ENCODE measurements at places on chromosomes 7 and 10.

DNA sequence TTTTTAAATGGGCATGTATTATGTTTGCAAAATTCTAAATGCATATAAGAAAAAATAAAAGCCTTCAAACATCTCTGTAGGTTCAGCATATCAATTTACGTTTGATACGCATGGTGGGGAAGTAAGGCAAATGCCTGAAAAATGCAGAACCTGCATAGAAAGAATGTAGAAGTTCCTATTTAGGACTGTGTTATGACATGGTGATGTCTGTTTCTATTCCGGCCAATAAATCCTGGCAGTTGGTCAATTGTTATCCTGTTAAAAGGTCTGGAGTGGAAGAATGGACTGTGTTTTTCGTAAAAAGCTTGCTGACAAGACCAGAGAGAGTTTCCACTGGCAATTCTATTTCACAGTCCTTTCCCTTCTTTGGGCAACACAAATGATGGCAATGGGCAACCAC is 49.6 kb upstream of the CAV2 start:
- no peak for DNase-seq

DNA sequence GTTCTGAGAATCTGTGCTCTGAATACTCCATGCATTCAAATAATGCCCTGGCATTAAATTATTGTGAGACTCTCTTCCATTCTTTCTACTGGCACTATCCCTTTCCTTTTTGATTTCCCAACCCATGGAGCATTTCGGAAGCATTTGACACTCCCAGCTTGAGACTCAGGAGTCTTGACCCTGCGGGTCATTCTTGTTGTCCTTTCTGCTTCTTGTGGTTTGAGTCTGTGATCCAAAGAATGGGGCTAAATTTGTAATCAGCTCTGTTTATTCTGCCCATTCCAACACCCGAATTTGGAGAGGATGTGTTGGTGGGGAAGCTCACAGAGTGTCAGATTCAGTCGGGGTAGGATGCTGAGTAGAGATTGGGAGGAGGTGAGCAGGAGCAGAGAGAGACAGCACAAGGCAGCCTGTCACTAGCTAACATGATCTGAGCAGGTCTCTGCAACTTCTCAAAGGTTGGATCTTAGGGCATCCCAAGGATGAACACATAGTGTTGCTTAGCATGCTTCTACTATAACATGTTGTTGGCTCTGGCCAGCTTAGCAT is 80.4 kb upstream of the BMPER start:
- DNase-seq, result no peak

GRCh38 chr7:72152161-72153131 is 259.7 kb downstream of the CALN1 start:
- no peak for DNase-seq

DNA sequence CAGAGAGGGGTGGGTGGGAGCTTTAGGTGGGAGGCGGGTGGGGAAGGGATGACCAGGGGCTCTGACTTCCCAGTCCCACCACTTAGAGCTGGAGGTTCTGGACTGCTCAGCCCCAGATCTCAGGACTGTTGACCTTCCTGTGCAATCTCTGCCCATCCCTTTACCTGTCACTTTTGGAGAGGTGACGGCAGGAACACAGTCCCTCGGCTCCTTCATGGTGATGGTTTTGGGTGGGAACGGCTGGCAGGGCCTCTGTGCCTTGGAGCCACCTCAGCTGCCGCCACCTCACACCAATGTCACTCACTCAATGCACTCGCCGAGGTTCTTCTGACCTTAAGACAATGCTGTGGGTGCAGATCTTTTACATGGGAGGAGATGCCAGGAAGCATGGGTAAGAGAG is 49.0 kb downstream of the TMEM270 start:
- no peak for DNase-seq

DNA sequence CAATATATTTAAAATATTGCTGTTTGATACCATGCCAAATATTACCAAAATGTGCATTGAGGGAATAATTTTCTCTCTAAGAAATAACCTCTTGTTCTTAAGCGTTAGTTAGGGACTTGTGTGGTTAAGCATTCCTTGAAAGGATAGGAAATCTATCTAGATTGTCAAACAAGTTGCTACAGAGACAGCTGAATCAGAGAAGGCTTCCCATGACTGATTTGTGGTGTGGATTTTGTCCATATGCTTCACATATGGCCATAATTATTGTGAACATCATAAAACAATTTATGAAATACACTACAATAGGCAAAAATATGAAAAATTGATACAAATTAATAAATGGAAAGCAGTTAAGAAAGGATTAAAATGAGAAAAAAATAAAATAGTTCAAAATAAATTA is 96.3 kb downstream of the GNAT3 start:
- no peak for DNase-seq

GRCh38 chr7:159139639-159140038 is 5.0 kb downstream of the VIPR2 start:
- no peak for DNase-seq

DNA sequence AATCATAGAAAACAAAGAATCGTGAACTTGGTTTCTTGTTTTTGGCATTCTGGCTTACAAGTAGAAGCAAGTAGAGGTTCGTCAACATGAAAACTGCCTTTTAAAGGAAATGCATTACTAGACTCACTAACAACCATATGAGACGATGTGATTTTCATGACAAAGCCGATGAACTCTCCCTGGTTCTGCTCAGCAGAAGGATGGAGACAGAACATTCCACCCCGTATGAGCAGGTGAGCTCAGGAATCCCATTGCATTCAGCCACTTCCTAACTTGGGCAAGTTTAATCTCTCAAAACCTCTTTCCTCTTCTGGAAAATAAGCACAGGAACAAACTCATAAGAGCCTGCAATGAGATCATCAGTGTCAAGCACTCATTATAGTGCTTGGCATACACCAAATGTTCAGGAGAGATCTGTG is 57.4 kb upstream of the SVIL start:
- DNase-seq, result no peak

DNA sequence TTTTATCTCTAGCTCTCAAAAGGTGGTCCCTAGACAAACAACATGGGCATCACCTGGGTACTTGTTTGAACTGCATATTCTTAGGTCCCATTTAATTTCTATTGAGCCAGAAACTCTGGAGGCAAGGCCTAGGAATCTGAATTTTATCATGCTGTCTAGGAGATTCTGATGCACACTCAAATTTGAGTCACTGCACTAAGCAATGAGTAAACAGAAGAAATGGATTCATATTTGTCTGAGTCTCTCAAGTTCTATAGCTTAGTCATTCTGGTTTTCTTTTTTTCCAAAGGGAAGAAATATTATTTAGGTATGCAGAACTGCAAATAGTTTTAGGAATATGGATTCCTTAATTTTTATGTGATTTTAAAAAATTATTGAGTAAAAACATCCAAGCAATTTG is 185.5 kb downstream of the SEMA3A start:
- DNase-seq, result no peak

DNA sequence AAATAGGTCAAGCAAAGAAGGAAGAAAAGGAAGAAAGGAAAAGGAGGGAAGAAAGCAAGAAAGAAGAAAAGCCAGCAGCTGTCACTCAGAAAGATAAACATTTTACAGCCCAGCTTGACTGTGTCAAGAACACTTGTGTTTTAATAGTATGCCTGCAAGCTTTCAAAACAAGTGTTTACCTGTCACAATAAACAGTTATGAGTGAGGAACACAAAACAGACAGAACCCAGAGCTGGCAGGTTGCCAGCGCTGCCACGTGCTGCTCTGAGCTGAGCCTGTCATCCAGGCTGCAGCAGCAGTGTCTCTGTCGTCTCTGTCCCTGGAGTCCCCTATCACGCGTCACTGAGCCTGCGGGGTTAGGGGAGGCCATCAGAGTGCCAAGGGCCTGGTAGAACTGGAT is 827.6 kb upstream of the AUTS2 start:
- DNase-seq, result no peak

DNA sequence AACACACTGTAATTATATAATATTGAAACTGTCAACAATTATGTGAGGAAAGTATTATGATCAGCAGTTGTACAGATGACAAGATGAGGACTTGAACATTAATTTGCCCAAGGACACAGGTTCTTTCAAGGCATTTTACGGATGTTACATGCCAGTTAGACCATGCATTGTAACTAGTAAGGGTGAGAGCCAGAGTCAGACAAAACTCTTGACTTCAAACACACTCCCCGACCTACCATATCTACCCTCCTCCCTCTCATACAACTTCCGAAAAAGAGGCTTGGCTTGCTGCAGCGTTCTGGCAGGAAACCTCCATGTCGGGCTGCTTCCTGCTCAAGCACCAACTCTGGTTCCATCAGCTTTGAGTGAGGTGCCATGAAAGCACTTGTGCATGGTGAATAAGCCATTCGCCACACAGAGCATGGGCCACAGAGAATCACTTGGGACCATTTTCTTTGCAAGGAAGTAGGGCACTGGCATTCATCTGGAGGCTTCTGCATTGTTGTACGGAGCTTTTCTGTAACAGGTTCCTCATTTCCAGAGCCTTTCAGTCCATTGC is 53.2 kb downstream of the FOXI2 start:
- no peak for DNase-seq

GRCh38 chr10:74081192-74081803 is 69.3 kb downstream of the AP3M1 start:
- DNase-seq, result peak; percentile 3

DNA sequence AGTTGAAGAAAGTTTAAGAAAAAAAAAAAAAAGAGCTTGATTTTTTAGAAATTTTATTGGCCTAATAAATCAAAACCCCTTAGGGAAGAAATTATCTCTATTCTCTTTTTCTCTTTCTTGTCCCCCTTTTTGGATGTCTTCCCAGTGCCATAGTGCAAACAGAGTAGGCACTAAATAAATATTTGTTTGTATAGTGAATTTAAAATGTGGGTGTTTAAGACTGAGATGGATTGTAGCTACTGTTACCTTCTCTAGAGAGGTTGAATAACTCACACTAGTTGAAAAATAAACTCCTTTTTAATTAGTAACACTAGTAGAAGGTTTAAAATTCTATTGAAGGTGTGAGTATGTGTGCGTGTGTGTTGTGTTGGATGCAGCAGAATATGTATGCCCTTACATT is 783.8 kb downstream of the NXPH1 start:
- peak; percentile 25 for DNase-seq

DNA sequence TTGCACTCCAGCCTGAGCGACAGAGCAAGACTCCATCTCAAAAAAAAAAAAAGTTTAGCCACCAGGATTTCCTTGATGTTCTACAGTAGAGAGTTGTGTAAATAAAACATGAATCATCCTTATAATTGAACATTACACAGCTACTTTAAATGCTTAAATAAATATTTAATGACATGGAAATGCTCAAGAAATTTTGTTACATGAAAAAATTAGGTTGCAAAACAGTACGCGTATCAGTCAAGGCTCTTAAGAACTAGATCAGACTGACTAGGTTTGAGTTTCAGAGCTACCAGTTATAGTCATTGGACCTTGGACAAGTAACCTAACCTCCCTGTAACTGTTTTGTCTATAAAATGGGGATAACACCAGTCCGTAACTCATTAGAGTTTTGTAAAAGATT is 38.7 kb upstream of the GSAP start:
- DNase-seq, result no peak

GRCh38 chr7:69864274-69864673 is 266.0 kb downstream of the AUTS2 start:
- no peak for DNase-seq

DNA sequence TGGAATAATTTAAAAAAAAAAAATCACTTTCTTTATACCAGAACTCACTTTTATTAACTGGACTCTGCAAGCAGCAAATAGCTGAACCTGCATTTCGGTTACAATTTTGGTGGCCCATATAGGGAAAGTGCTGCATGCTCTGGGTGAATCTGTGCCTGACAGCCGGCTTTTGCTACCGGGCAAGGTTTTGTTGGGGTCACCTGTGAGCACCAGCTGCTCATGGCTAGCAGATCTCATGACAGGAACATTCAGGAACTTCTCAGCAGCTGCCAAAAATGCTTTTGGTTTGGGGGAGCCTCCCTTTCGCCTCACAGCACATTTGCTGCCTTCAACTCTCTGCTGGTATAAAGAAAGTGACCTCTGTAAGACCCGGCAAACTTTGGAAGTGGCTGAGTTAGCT is 13.2 kb upstream of the CREB3L2 start:
- DNase-seq, result no peak

DNA sequence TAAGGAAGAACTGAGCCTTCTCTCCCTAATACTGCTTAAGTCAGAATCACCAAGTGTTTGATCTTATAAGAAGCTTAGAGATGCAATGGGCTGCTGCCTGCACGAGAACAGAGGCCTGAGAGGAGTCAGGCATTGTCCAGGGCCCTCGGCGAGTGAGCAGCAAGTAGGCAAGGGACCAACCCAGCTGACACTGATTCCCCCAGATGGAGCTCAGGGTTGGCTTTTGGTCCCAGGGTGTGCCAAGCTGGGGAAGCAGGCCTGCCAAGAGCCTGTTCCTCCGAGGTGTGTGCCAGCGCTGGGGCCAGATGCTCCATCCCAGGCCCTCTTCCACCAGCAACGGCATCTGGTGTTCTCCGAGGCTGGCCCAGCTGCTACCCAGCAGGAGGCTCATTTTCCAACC is 222.0 kb upstream of the ZMIZ1 start:
- DNase-seq, result no peak

GRCh38 chr7:115707258-115708012 is 323.1 kb downstream of the TFEC start:
- peak; percentile 83 for DNase-seq

- DNase-seq, result no peak
These were observed 16.0 kb upstream of the DLX6 start for GRCh38 chr7:96989241-96989858.
